ENCODE measurements at places on chromosomes 3 and 15.

- DNase-seq: no peak
Observed at GRCh38 chr3:161274691-161275298, 53.7 kb downstream of the NMD3 start.

DNA sequence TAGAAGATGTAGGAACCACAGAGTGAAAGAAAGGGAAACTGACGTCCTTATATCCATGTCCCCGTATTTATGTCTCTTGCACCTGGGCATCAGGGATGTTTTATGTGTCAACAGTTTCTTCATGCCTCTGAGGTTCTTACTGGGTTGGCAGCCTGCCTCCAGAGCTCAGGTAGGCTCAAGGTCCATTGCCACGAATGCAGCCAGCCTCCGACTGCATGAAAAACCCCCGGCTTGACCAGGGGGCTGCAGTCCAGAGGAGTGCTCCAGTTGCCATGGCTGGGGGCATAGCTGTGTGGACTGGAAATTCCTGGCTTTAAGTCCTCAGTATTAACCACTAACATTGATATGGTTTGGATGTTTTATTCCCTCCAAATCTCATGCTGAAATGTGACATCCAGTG, 2.8 kb upstream of the CSPG5 start:
- H3K4me1 ChIP-seq: peaks cover 2% of the 10 kb centered on the region
- peaks cover 10% of the 10 kb centered on the region for H3K36me3 ChIP-seq
- no peak for DNase-seq
- no peak overlapping the region for H3K4me3 ChIP-seq
- H3K27me3 ChIP-seq: peaks cover 11% of the 10 kb centered on the region

DNA sequence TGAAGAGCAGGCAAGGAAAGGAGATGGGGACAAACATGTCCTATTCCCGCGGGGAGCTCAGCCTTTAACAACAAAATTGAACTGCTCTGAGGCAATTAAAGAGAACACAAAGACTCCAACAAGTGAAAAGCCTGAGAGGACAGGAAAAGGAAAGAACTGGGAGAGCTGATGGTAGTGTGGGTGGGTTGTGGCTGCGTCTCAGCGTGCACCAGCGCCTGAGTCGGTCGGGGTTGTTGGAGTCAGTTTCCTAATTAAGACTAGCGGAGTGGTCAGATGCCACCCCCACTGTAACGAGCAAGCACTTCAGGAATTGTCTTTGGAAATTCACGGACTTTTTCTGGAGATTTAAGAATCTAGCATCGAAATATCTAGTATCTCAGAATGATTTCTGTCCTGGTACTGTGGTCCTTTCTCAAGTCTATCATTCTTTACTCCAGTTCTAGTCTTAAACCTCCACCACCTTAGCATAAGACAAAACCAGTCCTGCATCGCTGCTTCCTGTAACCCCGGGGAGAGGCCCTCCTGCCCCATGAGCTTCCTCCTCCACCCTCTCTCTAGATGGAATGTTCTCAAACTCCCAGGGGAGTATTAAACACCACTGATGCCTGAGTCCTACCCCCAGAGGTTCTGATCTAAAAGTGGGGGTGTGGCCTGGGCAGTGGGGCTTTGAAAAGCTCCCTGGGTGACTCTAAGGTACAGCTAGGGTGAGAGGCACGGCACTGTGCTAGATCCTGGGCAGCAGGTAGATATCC, 104.0 kb downstream of the CYP19A1 start:
- peaks cover 4% of the 10 kb centered on the region for H3K4me1 ChIP-seq
- H3K27ac ChIP-seq: no peak overlapping the region
- no peaks in the 10 kb centered on the region for H3K36me3 ChIP-seq
- H3K4me3 ChIP-seq: no peak overlapping the region

GRCh38 chr15:101209285-101209845, 42.5 kb downstream of the CHSY1 start:
- no peak overlapping the region for H3K27ac ChIP-seq
- no peaks in the 10 kb centered on the region for H3K27me3 ChIP-seq
- peaks cover 53% of the 10 kb centered on the region for H3K4me1 ChIP-seq
- no peak overlapping the region for H3K4me3 ChIP-seq
- H3K36me3 ChIP-seq: peaks cover 16% of the 10 kb centered on the region

GRCh38 chr3:25576831-25577454, 87.8 kb downstream of the TOP2B start:
- H3K27ac ChIP-seq: no peak overlapping the region
- DNase-seq: no peak
- H3K27me3 ChIP-seq: peaks cover 4% of the 10 kb centered on the region
- no peaks in the 10 kb centered on the region for H3K4me1 ChIP-seq

DNA sequence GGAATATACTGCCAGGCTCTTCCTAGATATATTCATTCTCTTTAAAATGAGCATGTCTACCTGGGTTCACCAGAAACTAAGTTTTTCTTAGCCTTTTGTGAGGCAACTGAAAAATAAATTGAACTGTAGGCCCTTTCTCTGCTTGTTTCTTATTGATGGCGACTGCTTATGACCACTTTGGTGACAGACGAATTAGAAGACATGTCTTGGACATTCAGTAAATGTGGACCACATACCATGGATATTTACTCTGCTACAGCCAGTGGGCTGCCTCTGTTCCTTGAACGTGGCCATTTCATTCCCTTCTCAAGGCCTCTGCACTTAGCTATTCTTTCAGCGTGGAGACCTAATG, 603 bp upstream of the SELENOK start:
- H3K27ac ChIP-seq: peak overlapping the region; percentile 97
- H3K36me3 ChIP-seq: peaks cover 27% of the 10 kb centered on the region
- peaks cover 15% of the 10 kb centered on the region for H3K27me3 ChIP-seq
- DNase-seq: no peak
- H3K4me1 ChIP-seq: peaks cover 34% of the 10 kb centered on the region
- peak overlapping the region; percentile 93 for H3K4me3 ChIP-seq

GRCh38 chr3:100526613-100527346, 34.4 kb downstream of the TMEM45A start:
- no peak overlapping the region for H3K4me3 ChIP-seq
- no peaks in the 10 kb centered on the region for H3K4me1 ChIP-seq
- no peak overlapping the region for H3K27ac ChIP-seq
- H3K27me3 ChIP-seq: peaks cover 2% of the 10 kb centered on the region
- DNase-seq: no peak

GRCh38 chr3:177538750-177539730, 341.8 kb upstream of the TBL1XR1 start:
- H3K27ac ChIP-seq: peak overlapping the region; percentile 81
